AG10803 (cell line): ENCODE measurements at places on chromosomes 3 and 15.

DNA sequence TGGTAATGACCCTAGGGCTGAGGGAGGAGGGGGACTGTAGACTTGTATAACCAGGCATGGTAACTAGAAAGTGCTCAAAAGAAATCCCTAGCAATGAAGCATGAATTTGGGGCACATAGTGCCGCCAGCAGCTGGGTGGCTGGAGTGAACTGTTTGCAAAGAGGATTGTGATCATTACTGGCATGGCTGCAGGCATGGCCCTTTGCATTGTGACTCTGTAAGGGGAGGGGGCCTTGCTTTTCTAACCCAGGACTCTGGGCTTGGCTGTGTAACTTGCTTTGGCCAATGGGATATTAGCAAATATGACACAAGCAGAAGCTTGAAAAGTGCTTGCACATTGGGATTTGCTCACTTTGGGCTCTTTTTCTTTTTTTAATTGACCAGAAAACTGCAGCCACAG lies 112.5 kb upstream of the RAD18 start:
- DNase-seq, result no peak

DNA sequence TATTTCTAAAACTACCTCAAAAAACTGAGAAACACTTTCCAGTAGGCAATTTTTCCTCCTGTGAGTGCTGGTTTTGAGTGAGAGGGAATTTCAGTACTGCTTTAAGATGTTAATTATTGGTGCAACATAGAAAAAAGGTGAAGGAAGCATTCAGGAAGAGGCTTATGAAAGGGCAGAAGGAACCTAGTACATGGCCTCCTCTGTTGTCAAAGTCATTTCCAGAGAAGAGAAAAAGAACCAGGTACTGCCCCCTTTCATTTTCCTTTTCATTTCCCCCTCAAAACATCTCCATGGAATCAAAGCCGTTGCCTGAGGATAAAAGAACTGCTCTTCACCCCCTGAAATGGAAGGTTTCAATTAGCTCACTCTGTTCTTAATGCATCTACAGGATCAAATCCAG lies 19.8 kb downstream of the RARRES1 start:
- no peak for DNase-seq

DNA sequence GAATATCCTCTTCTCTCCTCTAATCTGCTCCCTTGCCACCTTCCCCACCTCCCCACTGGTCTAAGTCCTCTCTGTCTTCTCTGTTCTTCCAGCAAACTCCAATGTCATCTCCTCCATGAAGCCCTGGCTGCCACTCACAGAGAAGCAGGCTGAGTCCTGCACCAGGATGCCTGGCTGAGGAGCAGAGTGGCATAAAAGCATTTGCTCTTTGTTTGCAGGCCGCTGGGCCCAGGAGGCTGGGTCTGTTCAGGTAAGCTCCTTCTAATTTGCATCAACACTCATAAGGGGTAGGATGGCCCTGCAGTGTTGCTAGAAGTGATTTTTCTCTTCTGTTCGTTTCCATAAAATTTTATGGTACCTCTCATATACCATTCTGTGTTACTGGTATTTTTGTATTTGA lies 43.2 kb upstream of the KLHL25 start:
- DNase-seq, result no peak

- no peak for DNase-seq
These were observed 63.9 kb upstream of the PTPRG start for GRCh38 chr3:61497463-61497862.

DNA sequence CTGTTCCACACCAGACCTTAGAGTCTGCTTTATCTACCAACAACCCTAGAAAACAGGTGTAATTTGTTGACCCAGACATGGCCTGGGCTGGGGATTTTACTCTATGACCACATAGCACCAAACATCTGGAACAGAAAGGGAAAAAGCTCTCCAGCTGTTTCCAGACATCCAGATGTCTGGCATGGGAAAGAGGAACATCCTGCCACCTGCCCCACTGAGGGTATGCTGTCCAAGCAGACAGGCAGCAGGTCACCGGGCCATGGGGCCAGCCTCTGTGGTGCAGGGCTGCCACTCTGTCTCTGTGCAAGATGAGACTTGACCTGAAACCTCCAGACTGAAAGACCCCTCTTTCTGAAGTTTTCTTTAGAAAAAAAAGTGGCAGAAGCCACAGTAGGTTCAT lies 359.3 kb upstream of the ICE2 start:
- no peak for DNase-seq

- no peak for DNase-seq
These were observed 35.4 kb downstream of the MBNL1 start for GRCh38 chr3:152304160-152304559.

DNA sequence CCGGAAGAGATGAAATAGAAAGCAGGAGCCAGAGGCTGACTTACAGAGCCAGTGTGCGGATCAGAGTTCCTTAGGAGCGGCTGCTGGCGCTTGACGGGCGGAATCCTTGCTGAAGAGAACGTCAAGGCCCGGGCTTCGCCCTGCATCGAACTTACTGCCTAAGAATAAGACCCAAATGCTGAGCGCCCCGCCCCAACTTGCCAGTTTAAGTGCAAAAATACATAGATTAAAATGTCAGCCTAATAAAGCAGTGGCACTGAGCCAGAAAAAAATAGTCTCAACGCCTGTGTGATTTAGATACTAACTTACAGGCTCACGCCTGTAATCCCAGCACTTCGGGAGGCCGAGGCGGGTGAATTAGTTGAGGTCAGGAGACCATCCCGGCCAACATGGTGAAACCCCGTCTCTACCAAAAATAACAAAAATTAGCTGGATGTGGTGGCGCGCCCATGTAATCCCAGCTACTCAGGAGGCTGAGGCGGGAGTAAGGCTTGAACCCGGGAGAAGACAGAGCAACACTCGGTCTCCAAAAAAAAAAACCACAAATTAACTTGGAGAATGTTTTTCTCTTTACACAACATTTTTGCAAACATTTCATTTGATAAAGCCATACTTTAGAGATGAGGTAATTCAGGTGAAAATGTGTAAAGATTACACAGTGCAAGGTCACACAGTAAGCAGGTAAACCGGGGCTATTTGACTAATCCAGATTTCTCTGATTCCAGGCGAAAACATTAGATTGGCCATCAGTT lies 1.2 kb upstream of the UBP1 start:
- DNase-seq, result no peak

DNA sequence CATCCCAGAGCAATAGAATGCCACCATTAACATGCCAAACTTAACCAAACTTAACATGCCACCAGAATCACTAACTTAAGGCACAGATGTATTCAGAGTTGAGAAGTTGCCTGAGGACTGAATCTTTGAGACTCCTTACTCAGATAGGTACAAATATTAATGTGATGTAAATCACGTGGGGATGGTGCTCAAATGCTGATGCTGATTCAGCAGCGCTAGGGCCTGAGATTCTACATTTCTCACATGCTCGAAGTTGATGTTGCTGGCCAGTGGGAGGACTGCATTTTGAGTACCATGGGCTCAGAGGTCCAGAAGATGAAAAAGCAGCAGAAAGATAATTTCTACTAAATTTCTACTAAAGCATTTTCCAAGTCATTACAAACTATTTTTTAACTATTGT lies 54.1 kb downstream of the RPL22L1 start:
- DNase-seq, result no peak

- DNase-seq, result no peak
These were observed 53.8 kb upstream of the SPPL2A start for GRCh38 chr15:50819344-50819743.

DNA sequence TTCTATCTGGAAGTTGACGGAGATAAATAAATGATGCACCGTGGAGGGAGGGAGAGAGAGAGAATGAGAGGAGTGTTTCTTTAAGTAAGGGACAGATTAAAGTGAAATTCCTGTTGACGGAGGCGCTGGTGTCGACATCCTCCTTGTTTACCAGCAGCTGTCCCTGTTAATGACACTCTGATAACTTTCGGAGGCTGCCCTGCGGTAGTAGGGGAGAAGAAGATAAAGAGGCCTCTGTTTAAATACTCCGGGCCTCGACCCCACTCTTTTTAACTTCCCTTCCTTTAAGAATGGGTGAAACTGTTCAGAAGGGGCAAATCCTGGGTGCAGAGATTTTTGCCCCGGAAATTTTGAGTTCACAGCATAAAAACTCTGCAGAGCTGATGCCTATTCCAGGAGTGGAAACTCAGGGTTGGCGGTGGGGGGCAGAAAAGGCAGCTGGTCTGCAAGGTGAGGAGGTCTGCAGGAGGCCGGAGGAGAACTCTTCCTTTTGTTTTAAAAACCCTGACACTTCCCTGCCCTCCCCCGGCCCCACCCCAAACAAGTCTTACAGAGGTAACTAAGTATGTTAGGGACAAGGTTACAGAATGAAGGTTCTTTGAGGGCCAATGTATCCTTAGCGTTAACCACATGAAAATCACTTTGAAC lies 276.6 kb upstream of the NR2F2 start:
- DNase-seq, result no peak

DNA sequence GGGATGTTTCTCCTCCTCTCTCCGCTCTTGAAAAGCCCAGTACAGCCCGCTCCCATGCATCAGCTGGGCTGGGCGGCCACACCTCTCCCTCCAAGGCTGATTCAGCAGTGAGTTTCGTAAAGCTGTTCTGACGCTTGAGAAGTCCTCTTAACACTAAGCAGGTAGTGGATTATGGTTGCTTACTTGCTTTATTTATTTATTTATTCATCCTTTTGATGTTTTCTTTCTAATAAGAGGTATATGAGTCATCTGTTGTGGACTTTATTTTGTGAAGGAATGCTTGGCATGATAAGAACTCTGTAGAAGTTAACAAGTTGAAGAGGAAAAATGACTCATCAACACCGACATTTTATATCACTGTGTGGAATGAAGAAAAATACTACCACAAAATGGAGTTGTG lies 285.0 kb downstream of the SQOR start:
- peak; percentile 74 for DNase-seq

DNA sequence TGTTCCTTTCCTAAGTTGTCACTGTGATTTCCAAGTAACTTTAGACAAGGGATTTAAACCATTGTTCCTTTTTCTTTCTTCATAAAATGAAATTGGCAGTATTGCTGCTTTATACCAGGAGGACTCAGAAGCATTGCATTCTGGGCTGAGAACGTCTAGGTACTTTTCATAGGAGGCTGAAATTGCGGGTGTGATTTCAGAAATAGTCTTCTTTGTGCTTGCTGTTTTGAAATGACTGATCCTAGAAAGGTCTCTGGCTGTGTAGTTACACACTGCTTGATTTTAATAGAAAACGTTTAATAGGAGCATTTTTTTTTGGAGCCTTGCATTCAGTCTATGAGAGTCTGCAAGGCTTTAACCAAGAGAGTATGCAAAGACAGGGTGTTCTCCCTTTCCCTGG lies 56.3 kb downstream of the PPM1L start:
- no peak for DNase-seq

GRCh38 chr15:66126031-66126441 lies 127.5 kb downstream of the MEGF11 start:
- no peak for DNase-seq

DNA sequence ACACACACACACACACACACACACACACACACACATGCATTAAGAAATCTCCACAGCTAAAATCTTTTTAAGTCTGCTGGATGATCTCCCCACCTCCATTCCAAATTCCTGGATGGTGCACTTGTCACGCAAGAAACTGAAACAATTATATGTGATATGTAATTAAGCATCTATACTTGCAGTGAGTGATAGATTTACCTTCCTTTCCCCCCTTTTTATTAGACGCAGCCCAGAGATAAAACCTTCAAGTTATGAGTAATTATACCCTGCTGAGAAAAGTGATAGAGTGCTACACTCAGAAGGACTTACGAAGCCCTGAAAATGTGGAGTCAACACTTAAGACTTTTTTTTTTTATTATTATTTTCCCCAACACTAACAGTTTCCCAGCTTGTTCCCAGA lies 255.2 kb downstream of the LSAMP start:
- DNase-seq, result no peak

DNA sequence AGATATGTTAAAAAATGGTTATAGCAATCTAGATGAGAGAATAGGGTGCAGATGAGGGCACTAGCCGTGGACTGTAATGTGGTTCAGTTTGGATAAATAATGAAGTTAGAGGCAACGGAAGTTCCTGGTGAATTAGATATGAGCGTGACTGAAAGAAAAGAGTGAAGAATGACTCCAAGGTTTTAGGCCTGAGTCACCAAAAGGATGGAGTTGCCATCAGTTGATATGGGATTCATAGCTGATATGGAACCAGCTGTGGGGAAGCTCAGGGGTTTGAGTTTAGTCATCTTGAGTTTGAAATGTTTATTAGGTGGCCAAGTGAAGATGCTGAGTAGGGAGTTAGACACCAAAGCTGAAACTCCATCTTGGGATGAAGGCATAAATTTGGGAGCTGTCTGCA lies 66.2 kb downstream of the SSR3 start:
- peak; percentile 35 for DNase-seq

- DNase-seq, result peak; percentile 78
These were observed 10.8 kb downstream of the TIPARP start for GRCh38 chr3:156685198-156685597.

- DNase-seq, result no peak
These were observed 3.4 kb downstream of the TMCC1 start for GRCh38 chr3:129890125-129890524.

DNA sequence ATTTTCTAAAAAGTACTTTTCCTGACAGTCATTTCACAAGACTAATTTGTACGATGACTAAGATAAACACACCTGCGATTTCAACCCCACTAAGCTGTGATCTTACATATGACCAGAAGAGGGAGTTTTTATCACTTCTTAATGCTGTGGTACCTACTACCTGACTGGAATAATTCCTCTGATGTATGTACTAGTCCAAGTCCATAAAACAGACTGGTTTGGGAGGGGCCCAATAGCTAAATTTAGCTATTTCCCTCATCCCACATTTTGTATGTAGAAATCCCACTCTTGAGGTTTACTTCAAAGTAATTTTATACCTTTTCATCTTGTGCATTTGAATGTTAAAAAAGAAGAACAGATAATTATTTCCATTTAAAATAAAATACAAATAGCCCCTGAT lies 49.7 kb upstream of the SCAANT1 start:
- no peak for DNase-seq

DNA sequence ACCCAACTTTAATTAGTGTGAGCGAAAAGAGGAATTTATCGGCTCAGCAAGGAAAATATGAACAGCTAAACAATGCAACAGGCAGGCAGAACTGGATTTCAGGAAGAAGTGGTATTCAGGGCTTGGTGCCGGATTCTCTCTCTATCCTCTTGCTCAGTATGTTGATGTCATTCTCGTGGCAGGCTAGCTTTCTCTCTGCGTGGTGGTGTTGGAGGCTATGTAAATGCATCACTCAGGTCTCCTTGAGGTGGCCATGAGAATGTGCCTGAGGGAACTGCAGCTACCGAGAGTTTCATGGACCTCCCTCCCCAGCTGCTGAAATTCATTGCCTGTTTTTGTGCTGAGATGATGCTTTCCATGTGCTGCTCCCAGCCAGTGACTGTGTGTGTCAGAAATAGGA lies 18.3 kb upstream of the SYN2 start:
- no peak for DNase-seq

DNA sequence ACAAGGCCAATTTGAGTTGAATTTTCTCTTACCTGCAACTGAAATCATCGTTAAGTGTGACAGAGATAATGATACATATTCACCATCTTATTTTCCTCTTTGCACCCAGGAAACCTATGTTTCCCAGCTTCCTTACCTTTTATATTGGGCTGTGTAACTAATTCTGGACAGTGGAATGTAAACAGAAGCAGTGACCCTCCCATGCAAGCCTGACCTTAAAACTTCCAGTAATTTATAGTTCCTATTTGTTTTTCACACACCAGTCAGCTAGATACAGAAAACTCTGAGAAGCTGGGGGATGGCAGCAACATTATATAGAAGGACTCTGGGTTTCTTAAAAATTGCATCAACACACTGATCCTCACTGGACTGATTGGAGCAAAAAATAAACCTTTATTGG lies 4.5 kb upstream of the ZNF280D start:
- DNase-seq, result no peak

- no peak for DNase-seq
These were observed 8.4 kb upstream of the CD47 start for GRCh38 chr3:108099244-108099643.
